ENCODE measurements at places on chromosomes 6 and 20.

DNA sequence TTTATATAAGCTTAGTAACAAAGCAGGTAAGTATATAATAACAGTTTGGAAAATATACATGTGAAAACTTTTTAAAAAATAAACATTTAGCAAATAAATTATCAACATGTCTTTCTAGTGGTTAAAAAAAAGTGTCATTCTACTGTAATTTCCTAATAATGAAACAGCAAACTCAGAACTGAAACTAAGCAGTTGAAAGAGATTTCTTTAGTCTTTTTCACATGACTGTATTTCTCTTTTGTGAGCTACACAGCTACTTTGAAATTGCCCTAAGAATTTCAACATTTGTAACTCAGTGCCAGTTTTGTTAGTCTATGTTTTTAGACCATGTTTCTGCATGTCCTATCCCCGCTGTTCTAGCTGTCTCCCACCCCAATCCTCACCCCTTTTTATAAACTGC, 28.4 kb upstream of the SDHAF4 start:
- no peak for DNase-seq

DNA sequence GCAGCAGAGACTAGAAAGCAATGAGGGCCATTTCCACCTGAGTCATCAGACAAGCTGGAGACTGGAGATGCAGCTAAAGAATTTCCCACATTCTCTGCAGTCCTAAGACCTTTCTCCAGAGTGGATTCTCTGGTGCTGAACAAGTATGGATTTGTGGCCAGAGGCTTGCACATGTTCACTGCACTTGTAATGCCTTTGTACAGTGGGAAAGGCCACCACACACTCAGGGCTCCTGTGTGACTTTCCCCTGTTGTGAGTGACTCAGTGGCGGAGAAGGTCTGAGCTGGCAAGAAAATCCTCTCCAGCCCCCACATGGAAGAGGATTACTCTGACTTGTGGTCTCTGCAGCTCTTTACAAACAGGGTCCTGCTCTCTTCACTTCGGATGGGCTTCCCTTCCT, 192.3 kb downstream of the C6orf118 start:
- DNase-seq = no peak

DNA sequence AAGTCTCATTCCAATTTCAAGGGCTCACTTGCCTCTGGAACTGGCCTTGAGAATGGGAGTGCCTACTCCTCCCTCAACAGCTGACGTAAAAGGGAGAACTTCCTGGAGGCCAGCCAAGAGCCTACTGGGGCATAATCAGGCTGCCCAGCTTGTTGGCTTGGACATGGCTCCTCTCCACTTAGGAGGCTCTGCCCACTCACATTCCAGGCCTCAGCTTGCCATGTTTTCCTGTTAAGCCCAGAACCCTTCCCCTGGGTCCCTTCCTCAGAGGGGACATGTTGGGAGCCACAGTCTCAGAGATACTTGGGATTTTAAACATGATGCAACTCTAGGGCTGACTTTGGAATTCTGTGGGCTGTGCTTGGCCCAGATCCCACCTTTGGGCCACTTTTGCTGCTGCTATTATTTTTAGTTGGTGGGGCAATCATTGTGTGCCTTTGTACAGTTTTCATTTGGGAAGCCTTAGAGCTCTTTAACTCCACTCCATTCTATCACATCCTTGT, 31.5 kb upstream of the ADTRP start:
- DNase-seq = no peak

DNA sequence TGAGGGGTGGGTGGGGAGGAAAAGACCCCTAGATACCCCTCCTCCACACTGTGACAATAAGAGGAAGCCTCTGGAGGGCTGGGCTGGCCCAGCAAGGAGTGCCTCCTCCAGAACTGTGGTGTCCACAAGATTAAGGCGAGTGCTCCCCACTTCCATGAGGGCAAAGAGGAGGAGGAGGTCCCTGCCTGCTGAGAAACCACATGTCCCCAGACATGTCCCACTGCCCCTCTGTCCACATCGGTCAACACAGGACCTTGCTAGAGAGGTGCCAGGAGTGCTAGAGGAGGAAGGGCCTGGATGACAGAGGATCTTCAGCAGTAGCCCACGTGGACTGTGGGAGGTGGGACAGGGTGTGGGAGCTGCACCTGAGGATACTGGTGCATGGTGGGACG, 3.1 kb downstream of the RAET1G start:
- DNase-seq = no peak

DNA sequence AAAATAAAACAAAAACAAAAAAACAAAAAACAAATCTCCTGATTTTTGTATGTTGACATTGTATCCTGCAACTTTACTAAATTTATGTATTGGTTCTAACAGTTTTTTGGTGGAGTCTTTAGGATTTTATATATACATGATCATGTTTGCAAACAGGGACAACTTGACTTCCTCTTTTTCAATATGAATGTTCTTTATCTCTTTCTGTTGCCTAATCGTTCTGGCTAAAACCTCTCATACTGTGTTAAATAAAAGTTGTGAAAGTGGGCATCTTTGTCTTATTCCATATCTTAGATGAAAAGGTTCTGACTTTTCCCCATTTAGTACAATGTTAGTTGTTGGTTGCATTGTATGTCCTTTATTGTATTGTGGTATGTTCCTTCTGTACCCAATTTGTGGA, 261.7 kb upstream of the NOX3 start:
- no peak for DNase-seq

DNA sequence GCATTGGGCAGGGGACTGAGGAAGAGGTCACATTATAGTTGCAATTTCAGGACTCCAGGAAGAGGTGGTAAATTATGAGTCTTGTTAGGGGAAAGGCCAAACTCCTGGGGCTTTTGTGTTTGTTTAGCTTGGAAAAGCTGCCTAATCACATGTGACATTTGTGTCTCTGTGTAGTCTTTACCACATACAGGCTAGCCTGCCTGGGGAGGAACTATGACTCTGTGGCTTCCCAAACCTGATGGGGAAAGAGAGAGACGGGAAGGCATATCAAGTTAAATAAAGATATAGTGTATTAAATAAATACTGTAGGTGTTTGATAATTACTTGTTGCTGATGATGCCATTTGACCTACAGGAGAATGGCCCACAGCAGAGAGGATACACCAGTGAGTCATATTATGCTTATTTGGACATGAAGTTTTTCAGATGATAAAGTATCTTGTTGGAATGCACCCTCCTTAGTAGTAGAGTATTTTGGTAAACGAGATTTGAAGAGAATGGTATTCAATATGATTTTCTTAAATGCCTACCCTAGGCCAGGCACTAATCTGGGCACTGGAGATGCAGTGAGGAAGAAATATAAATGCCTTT, 4.0 kb downstream of the BLTP3A start:
- DNase-seq = no peak

DNA sequence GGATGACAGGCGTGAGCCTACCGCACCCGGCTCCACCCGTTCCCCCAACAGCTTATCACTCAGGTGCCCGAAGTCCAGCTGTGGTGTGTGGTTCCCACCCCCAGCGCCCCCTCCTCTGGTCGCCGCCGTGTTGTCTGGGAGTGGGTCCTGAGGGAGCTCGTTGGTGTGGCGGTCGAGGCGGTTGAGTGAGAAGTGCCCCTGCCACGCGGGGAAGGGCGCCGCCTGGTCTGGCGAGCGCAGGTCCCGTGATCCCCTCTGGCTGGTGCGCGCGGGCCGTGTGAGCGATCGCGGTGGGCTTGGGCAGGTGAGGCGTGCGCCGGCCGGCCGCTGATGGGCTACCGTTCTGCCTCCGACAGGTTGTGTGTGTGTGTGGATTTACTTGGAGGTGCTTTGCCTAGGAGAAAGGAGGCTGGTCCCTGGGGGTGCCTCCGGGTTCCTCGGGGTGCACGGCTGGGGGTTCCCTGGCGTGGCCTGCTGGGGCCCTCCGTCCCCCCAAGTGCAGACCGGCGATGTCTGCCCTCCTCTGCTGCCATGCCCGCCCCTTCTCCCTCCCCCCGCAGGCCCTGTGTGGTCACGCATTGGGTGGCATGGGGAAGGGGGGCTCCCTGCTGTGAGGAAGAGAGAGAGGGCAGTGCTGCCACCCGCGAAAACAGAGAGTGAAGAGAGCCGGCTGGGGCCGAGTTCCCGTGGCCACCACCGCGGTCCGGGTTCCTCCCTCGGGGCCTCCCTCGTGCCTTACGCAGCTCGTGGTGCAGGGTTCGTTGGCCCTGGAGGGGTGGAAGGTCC, 336.0 kb upstream of the DEFB115 start:
- DNase-seq = no peak

DNA sequence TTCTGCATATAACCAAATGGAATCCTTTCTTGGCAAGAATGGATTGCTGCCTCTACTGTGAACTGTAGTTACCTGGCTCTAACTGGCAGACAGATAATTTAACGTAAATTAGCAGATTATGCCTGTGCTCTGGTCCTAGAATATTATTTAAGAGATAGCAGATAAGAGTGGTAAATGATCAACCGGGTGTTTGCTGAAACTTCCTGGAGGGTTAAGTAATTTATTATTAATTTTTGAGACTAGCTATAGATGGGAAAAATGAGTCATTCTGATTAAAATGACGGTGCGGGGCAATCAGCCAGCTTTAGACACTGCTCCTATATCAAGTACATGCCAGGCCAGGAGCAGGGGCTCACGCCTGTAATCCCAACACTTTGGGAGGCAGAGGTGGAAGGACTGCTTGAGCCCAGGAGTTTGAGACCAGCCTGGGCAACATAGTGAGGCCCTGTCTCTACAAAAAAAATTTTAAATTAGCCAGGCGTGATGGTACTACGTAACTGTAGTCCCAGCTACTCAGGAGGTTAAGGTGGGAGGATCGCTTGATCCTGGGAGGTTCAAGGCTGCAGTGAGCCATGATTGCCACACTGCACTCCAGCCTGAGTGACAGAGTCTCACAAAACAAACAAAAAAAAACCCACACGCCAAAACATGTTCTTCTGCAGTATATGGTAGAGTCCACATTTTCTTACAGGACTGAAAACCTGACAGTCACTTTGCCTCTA, 22.6 kb downstream of the B4GALT5 start:
- DNase-seq = no peak

GRCh38 chr6:79082304-79082703, 4.2 kb upstream of the PHIP start:
- DNase-seq = no peak

DNA sequence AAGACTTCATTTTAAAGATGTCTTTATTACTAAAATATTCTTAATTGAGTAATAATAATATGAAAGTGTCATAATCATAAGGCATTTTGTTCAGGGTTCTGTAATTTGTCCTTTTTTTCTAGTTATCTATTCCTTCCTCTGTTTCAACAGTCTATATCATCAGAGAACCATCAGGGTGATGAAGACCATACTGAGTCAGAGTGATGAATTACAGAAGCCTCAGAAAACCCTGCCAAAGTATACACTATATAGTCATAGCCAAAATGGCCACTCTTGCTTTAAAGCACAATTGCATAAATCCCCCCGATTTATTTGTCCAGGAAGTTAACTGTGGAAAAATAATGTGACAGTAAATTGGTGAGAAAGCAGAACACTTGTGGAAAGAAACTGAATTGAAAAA, 735.0 kb downstream of the EPHA7 start:
- no peak for DNase-seq

DNA sequence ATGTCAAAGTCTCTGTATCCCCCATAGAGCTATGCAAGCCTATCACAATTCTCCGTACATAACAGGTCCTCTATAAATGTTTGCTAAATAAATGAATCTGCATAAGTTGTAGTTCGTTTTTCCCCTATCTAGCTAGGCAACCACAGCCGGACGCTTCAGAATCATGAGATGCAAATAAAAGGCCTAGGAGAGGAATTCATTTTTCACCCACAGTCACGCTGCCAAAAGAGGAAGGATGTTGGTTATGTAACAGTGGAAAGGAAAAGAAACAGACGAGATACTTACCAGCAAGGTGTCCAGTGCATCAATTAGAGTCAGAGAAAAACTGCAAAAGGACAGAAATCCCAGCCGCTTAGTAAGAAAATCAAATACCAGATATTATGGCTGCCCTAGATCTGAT, 2.4 kb downstream of the EDEM2 start:
- DNase-seq = no peak

DNA sequence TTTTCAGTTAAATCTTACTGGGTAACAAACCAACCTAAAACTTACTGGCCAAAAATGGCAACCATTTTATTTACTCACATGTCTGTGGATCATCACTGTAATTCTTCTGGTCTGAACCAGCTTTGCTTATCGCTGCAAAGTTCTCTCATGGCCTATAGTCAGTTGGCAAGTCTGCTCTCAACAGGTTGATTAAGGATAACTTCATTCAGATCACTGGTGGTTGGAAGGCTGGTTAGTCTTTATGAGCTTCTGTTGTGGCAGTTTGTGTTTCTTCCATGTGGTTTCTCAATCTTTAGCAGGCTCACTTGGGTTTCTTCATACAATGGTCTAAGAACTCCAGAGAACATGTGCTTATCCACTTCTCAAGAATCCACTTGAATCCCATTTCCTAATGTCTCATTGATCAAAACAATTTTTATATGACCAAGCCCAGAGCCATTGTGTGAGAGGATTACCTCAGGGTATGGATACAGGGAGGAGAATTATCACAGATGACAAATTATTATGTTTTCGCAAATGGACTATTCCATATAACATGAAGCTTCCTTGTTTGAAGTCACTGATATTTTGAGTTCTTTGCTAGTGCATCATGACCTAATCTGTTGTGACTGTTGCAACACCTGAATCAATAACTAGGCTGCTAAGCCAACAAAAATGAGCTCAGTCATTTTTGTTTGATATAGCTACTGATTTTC, 155.4 kb upstream of the BMP2 start:
- no peak for DNase-seq

- DNase-seq = no peak
Observed at GRCh38 chr6:120302041-120302440, 952.5 kb upstream of the MAN1A1 start.

DNA sequence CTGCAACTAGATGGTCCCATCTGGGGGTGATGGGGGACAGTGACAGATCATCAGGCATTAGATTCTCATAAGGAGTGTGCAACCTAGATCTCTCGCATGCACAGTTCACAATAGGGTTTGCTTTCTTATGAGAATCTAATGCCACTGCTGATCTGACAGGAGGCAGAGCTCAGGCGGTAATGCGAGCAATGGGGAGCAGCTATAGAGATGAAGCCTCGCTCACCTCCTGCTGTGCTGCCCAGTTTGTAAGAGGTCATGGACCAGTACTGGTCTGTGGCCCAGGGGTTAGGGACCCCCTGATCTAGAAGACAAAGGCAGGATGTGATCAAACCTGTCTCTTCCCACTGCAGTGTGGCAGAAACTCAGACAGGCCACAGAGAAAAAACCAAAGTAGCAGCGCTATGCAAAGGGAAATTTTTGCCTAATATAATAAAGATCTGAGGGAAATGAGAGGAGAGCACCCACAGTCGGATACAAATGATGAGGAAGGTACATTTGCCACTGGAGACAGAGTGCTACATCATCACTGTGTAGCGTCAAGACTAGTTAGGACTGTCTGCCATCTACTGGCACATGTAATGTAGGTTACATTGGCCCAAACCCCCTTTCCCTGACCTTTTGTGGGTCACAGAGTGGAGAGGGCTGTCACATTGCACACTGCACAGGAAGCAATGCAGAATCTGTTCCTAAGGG, 4.1 kb upstream of the LY86 start:
- no peak for DNase-seq
